Endothelial cell of coronary artery (primary cell): ENCODE measurements at places on chromosomes 13 and 19. TPM values are rescaled to one million over a fixed set of nuclear protein-coding genes. Genes with fewer than 3 reads are reported as not detected.

Gene EFNB2
- total RNA-seq: 50.2 and 129 TPM in 2 replicates

Gene ENOX1
- total RNA-seq: 1.3 and 1.4 TPM in 2 replicates

Gene TNFSF9
- total RNA-seq: 0.75 and 0.99 TPM in 2 replicates

Gene THSD8
- not detected in 2 replicates for total RNA-seq

Gene LIG1
- 22.6 and 51.4 TPM in 2 replicates for total RNA-seq

Gene EDDM13
- 0.47 and 0.63 TPM in 2 replicates for total RNA-seq

Gene C19orf73
- 0.28 and 0.63 TPM in 2 replicates for total RNA-seq

Gene ZNF433
- 1.7 and 2.8 TPM in 2 replicates for total RNA-seq

Gene LRRC25
- total RNA-seq: not detected in 2 replicates

Gene NAPSA
- total RNA-seq: 0.09 TPM in 1 of 2 replicates, not detected in the other

Gene PRR19
- 0.09 and 0.27 TPM in 2 replicates for total RNA-seq

Gene ITGBL1
- total RNA-seq: 7.9 and 48.5 TPM in 2 replicates

Gene UBE2L5
- not detected in 2 replicates for total RNA-seq

Gene SLC1A6
- total RNA-seq: not detected in 2 replicates

Gene PSMC4
- total RNA-seq: 95.3 and 116 TPM in 2 replicates

Gene AMER2
- not detected in 2 replicates for total RNA-seq

Gene KLK11
- not detected in 2 replicates for total RNA-seq

Gene ERF
- total RNA-seq: 22.4 and 25.8 TPM in 2 replicates

Gene OR10H1
- not detected in 2 replicates for total RNA-seq

Gene GPR12
- total RNA-seq: not detected in 2 replicates

Gene HNRNPUL1
- total RNA-seq: 69.6 and 79.2 TPM in 2 replicates

Gene OR4F17
- 0.09 TPM in 1 of 2 replicates, not detected in the other for total RNA-seq

Gene SERPINE3
- not detected in 2 replicates for total RNA-seq

Gene FXYD1
- not detected in 2 replicates for total RNA-seq

Gene TRPC4
- 8.3 TPM in 1 of 2 replicates, not detected in the other for total RNA-seq

Gene ADGRE3
- not detected in 2 replicates for total RNA-seq

Gene CDC42EP5
- 34.8 and 39.1 TPM in 2 replicates for total RNA-seq

Gene ZNF132
- total RNA-seq: 6.2 and 6.8 TPM in 2 replicates

Gene AKT2
- total RNA-seq: 20.1 and 38.0 TPM in 2 replicates

Gene BEST2
- not detected in 2 replicates for total RNA-seq

Gene ZNF71
- total RNA-seq: 9.5 and 11.6 TPM in 2 replicates

Gene FFAR3
- not detected in 2 replicates for total RNA-seq

Gene MIA
- total RNA-seq: not detected in 2 replicates

Gene CEACAM5
- total RNA-seq: not detected in 2 replicates

Gene IZUMO4
- 0.81 and 0.85 TPM in 2 replicates for total RNA-seq

Gene WDR18
- 141 and 143 TPM in 2 replicates for total RNA-seq

Gene NALCN
- 5.0 and 7.3 TPM in 2 replicates for total RNA-seq

Gene HCST
- 0.47 TPM in 1 of 2 replicates, not detected in the other for total RNA-seq

Gene GNG14
- total RNA-seq: not detected in 2 replicates

Gene PAF1
- 35.8 and 45.0 TPM in 2 replicates for total RNA-seq

Gene SIGLEC9
- 0.09 TPM in 1 of 2 replicates, not detected in the other for total RNA-seq

Gene GJB2
- not detected in 2 replicates for total RNA-seq

Gene KIR2DL4
- not detected in 2 replicates for total RNA-seq

Gene RBM26
- 16.3 and 21.4 TPM in 2 replicates for total RNA-seq

Gene SOHLH2
- total RNA-seq: 0.09 and 0.63 TPM in 2 replicates

Gene FCHO1
- total RNA-seq: 0.38 and 0.63 TPM in 2 replicates

Gene MAP4K1
- 0.09 TPM in 1 of 2 replicates, not detected in the other for total RNA-seq

Gene RAB3A
- 0.45 and 0.56 TPM in 2 replicates for total RNA-seq
